ENCODE measurements at places on chromosomes 12 and 14.

GRCh38 chr14:61468063-61468825 lies 146.9 kb downstream of the PRKCH start:
- no peak for DNase-seq

DNA sequence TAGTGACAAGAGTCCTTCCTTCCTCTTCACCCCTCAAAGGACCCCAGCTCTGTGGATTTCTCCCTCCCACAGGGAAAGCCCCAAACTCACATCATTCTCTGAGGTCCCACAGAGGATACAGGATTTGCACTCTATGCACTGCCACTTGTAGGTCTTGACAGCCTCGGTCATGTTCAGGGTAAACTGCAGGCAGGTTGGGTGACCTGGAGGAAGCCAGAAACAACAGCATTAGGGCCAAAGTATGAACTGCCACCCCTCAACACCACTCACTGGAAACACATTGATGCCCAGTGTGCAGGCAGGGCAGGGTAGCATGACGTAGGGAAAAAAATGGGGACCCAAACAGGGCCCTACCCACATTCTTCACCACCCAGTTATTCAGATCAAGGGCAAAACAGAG lies 264.4 kb downstream of the DPF3 start:
- DNase-seq = no peak

DNA sequence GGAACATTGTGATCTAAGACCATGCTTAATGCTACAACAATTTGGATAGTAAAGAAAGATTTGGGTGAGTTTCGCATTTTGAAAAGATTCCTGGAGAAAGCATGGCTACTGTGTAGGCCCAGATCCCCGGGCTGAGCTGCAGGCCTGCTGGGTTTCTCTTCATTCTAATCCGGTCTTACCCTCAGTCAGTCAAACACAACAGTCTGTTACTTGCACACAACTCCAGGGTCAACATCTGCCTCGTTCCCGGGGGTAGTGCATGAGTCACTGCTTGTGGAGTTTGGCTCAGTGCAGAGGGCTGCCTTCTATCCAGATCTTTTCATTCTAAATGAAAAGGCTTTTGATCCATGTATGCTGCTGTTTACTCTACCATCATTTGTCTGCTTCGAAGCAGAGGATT lies 60.4 kb upstream of the SEL1L start:
- DNase-seq = no peak

- DNase-seq = no peak
Measured at GRCh38 chr12:64392221-64392620, 1.7 kb upstream of the C12orf56 start.

- no peak for DNase-seq
Measured at GRCh38 chr14:94499673-94500072, 9.6 kb downstream of the SERPINA12 start.

DNA sequence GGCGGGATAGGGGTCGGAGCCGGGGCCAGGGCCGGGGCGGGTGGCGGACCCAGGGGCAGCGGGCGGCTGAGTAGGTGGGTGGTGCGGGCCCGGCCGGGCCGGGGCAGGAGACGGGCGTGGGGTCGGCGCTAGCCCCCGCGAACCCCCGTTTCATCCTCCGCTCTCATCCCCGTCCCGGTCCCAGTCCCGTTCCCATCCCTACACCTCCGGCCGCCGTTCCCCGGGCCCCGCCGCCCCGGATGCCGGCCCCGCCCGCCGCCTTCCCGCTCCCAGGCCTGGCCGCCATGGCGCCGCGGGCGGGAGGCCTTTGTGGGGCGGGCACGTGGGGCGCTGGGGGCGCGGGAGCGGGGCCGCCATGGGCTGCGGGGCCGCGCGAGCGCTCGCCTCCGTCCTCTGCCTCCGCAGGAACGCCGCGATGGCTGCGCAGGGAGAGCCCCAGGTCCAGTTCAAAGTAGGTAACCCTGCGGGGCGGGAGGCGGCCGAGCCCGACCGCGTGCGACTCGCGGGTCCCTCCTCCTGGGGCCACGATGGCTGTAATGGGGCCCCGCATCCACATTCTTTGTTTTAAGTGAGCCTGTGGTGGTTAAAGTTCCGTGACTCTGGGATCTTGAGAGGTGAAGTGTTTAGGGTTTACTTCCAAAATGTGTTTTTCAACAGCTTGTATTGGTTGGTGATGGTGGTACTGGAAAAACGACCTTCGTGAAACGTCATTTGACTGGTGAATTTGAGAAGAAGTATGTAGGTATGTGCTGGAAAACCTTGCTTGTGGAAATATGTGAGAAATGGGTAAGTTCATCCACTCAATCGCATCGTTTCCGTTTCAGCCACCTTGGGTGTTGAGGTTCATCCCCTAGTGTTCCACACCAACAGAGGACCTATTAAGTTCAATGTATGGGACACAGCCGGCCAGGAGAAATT lies 572 bp downstream of the RAN start:
- no peak for DNase-seq

- DNase-seq = no peak
Measured at GRCh38 chr14:24605435-24606190, 3.9 kb downstream of the GZMH start.

DNA sequence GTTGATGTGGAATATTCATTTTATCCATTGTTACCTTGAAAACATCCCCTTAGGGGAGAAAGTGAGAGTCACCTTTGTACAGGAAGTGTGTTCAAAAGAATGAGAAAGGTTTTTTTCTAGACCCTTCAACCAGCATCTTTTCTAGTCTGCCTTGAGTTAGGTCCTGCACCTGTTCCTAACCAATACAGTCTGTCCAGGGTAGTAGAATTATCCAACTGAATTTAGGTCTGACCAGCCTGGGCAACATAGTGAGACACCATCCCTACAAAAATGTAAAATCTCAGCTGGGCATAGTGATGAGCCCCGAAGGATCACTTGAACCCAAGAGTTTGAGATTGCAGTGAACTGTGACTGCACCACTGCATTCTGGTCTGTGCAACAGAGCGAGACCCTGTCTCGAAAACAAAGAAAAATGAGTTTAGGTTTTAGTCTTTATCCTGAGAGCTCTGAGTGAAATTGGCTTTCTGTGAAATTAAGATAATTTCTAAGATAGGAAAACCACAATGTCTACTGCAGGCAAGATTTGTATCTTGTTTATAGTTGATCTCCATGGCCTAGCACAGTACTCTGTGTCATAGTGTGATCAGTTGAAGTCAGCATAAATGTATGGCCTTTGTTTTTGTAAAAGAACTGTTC lies 25.2 kb downstream of the ARHGAP5 start:
- DNase-seq = no peak

- DNase-seq = no peak
Measured at GRCh38 chr12:129607756-129608155, 296.1 kb downstream of the TMEM132D start.

DNA sequence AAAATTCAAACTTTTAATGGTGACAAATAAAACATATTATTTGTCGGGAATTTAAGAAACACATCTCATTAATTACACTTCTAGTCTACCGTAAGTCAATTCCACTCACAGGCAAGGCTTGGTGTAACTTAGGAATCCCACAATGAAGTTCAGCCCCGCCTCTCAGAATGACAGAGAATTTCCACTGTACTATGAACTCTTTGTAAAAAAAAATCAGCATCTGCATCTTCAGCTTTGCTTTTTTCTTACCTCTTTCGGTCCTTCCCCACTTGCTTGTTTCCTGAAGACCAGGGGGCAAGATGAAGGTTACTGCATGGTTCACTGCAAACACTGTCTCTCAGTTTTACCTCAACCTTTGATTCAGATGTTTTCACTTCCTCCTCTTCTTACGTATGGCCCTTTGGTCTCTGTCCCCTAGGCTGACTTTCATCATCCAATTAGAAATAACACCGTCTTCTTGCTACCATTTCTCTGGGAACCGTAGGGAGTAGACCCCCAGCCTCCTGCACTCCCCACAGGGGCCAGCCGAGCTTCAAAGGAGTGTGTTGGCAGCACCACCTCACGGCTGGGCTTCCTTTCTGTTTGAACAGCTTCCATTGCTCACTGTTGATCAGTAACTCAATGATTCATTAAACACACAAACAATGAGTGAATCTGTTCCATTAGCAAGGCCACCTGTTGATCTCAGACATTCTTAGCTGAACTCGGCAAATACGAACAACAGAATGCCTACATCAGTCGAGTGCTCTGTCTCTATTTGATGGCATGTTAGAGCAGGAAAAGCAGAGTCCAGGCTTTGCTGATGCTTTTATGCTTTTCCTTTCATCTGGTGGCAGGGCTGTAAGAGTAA lies 343.0 kb downstream of the BMP4 start:
- peak; percentile 53 for DNase-seq

- no peak for DNase-seq
Measured at GRCh38 chr12:42504049-42504448, 85.5 kb downstream of the PRICKLE1 start.

- DNase-seq = no peak
Measured at GRCh38 chr12:79525357-79525756, 165.4 kb downstream of the PAWR start.

DNA sequence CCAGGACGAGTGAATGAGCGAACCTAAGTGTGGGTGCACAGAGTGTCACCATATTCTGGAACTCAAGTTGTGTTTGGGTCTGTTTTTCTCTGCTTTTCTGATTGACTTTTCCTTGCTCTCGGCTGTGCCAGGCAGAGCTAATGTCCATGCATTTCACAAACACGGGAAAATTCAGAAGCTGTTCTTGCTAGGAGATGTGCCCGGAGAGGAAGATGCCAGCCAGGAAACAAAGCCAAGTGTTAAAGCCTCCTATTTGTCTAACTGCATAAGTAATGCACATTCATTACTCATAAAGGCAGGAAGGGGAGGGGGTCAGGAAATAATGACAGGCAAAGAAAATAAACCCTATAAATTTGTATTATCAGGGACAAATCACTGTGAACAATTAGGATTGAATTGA lies 250.4 kb upstream of the SFSWAP start:
- DNase-seq = no peak

GRCh38 chr12:42360747-42361403 lies 34.9 kb downstream of the PPHLN1 start:
- DNase-seq = no peak

- no peak for DNase-seq
Measured at GRCh38 chr14:54425068-54425467, 16.1 kb downstream of the CNIH1 start.

- no peak for DNase-seq
Measured at GRCh38 chr12:9378430-9378835, 170.2 kb upstream of the PZP start.

- no peak for DNase-seq
Measured at GRCh38 chr12:42482041-42482747, 107.4 kb downstream of the PRICKLE1 start.

DNA sequence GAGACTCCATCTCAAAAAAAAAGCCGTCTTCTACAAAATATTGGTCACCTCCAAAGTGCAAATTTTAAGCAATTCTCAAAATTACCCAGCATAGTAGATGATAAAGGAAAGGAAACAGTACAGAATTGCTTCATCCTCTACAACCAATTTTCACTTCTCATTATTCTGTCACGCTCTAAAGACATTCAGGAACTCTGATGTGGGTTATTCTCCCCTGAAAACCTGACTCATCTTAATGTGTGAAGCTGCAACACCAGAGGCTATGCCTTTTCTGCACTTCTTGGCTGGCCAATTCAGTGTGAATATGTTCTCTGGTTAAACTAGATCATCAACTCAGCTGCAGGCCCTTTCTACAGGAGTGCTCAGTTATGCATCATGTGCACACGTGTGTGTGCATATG lies 11.0 kb downstream of the PTGER2 start:
- no peak for DNase-seq

DNA sequence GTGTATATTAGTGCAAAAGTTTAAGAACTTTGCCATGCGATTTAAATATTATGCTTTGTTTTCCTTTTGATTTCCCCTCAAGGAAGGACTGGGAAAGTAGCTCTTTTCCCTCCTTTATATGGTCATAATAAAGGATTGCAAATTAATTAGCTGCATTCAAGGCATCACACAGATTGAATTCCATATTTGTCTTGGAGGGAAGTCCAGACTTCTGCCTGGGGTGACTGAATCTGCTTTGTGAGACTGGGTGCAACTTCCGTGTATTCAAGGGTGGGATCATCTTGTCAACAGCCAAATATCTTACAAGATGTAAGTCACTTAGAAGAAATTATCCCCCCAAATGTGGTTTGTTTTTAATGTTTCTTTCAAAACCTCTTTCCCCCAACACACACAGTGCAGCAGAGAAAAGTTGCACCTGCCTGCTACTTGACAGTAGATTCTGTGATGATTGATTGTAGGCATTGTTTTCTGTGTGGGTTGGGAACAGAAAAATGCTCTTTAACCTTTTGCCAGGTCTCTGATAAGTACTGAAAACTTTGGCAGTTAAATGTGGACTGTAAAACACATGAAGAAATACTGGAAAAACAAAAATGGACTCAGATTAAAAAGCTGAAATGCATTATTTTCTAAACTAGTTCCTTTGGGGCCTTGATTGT lies 28.4 kb downstream of the STK38L start:
- DNase-seq = no peak

DNA sequence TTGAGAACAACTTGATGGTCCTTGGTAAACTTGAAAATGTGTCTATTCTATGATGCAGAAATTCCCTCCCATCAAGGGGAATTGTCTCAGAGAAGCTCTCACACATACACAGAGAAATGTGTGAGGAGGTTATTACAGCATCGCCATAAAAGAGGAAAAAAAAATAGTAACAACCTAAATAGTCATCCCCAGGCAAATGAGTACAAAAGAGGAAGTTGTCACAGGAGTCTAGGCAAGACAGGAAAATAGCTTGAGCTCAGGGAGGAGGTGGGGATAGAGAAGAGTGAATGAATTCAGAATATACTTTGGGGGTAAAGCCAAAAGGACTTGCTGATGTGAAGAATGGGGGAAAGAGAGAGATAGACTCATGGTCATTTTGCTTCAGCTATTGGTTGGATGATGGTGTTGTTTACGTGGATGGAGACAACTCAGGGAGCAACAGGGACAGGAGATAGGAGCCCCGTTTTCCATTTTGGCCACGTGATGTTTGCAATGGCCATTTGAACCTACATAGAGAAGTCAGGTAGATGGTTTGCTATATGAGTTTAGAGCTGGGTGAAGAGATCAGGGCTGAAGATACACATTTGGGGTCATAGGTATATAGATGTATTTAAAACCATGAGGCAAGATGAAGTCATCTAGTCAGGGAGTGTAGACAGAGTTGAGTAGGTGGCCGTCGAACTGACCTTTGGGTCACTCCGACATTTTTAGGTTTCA lies 20.3 kb downstream of the LRRC74A start:
- DNase-seq = no peak

- no peak for DNase-seq
Measured at GRCh38 chr12:10867381-10867780, 16.7 kb downstream of the PRH1 start.

DNA sequence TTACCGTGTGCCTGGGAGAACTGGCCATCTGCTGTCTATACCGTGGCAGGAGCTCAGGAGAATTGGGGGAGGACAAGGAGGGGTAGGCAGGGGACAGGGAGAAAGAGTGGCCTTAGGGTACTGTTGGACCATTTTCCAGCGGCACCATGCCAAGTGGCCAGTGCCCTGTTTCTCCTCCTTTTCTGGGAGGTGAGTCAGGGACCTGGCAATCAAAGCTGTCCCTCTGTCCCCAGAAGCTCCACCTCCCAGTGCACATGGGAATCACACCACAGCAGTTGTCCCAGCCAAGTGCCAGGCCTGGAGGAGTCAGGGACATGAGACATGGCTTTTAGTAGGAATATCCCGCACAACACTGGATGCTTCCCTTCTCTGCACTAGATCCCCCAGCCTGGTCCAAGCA lies 118.0 kb downstream of the GCH1 start:
- DNase-seq = no peak
